ENCODE measurements at places on chromosomes 13 and 19. TPM values are rescaled to one million over a fixed set of nuclear protein-coding genes. Genes with fewer than 3 reads are reported as not detected.

DNA sequence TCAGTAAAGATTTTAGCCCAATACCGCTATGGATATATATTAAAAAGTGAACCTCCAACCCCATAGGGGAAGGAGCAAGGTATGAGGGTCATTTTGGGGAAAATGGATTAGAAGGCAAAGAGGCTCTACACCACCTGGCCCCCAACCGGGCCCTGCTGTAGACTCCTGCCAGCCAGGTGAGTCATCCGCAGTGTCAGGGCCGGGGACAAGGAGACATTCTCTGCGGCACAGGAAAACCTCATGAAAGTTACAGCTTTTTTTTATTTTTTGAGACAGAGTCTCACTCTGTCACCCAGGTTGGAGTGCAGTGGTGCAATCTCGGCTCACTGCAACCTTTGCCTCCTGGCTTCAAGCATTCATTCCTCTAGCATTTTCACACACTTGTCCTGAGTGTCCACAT is 32.0 kb downstream of the ZFR2 start:
- no peak for DNase-seq

- peak; percentile 99 for DNase-seq
Measured at GRCh38 chr19:7595466-7596133, at the start of gene CAMSAP3. TSS of gene CAMSAP3 (plus strand) at chr19:7595863. CDS start at chr19:7596003, 140 bp downstream.

DNA sequence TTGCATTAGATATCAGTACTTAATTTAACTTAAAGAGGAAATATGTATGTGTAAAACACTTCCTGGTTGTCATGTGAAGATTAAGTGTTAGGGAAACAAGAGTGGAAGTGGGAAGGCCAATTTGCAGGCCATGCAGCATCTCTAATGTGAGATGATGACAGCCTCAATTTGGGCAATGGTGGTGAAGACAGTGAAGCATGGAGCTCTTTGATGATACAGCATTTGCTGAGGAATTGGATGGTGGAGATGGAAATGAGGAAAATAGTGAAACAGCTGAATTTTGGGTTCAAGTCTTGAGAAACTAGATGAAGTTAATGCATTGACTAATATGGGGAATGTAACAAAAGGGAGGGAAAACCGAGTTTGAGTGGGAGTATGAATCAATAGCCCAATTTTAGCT is 231.7 kb upstream of the MIR17HG start:
- DNase-seq, result no peak

- DNase-seq, result peak; percentile 84
Measured at GRCh38 chr13:43786766-43787517, at the start of gene ENOX1. TSS of gene ENOX1 (minus strand) at chr13:43786972.

CABP5 gene
- total RNA-seq, result not detected

CGB7 gene
- not detected for total RNA-seq
